H1 (cell line): ENCODE measurements at places on chromosomes 11 and 22. TPM values are rescaled to one million over a fixed set of nuclear protein-coding genes. Genes with fewer than 3 reads are reported as not detected.

- no peaks in the 10 kb centered on the region for H3K27me3 ChIP-seq
- H3K4me3 ChIP-seq, result no peak overlapping the region
- DNase-seq, result no peak
- H3K36me3 ChIP-seq, result no peaks in the 10 kb centered on the region
- H3K4me1 ChIP-seq, result peaks cover 2% of the 10 kb centered on the region
Observed at GRCh38 chr11:29963036-29963435, 53.8 kb downstream of the KCNA4 start.

GRCh38 chr11:123841174-123841573 lies 35.0 kb upstream of the OR6M1 start:
- no peaks in the 10 kb centered on the region for H3K27me3 ChIP-seq
- no peaks in the 10 kb centered on the region for H3K36me3 ChIP-seq
- no peak overlapping the region for H3K4me3 ChIP-seq
- DNase-seq, result no peak
- no peak overlapping the region for H3K27ac ChIP-seq
- H3K4me1 ChIP-seq, result no peaks in the 10 kb centered on the region

DNA sequence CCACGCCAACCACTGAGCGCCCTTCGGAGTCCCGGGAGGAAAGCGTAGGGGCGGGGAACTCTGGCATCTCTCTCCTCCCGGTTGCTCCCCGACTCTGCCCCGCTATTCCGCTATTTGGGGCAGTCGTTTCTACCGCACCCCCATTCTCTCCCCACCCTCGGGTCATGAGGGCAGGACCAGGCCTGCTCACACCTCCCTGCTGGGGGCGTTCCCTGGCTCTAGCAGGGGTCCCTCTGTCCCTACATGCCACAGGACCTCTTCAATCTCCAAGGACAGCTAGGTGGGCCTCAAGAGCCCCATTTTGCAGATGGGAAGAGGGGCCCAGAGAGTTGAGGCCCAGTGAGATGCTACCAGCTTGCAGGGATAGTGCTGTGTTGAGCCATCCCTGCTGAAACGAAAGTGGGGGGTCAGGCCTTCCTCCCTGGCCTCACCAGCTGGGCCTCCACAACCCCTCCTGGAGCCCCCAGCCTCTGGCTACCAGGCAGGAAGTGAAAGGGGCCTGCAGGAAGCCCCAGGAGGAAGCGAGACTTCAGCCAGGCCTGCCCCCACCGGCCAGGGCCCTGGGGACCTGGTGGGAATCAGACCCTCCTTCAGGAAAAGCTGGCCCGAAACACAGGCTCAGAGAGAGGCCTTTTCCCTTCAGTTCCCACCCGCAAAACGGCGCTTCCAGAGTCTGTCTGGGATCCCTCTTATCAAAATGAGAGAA lies 5.5 kb upstream of the SHISA8 start:
- H3K4me1 ChIP-seq, result no peaks in the 10 kb centered on the region
- peaks cover 30% of the 10 kb centered on the region for H3K27me3 ChIP-seq
- peak overlapping the region; percentile 22; the same call in 1 of the 2 replicates for H3K4me3 ChIP-seq
- no peaks in the 10 kb centered on the region for H3K36me3 ChIP-seq
- H3K27ac ChIP-seq, result no peak overlapping the region
- DNase-seq, result no peak

- H3K4me1 ChIP-seq, result peaks cover 4% of the 10 kb centered on the region
- H3K27ac ChIP-seq, result peak within 1 kb of the TSS; percentile 54; the same call in 1 of the 2 replicates
- peak within 1 kb of the TSS; percentile 53 for H3K4me3 ChIP-seq
- no peak for DNase-seq
Observed at GRCh38 chr11:123195188-123196059, at the start of gene CLMP. TSS of gene CLMP (minus strand) at chr11:123195248. CDS start at chr11:123194940, 308 bp downstream.

DNA sequence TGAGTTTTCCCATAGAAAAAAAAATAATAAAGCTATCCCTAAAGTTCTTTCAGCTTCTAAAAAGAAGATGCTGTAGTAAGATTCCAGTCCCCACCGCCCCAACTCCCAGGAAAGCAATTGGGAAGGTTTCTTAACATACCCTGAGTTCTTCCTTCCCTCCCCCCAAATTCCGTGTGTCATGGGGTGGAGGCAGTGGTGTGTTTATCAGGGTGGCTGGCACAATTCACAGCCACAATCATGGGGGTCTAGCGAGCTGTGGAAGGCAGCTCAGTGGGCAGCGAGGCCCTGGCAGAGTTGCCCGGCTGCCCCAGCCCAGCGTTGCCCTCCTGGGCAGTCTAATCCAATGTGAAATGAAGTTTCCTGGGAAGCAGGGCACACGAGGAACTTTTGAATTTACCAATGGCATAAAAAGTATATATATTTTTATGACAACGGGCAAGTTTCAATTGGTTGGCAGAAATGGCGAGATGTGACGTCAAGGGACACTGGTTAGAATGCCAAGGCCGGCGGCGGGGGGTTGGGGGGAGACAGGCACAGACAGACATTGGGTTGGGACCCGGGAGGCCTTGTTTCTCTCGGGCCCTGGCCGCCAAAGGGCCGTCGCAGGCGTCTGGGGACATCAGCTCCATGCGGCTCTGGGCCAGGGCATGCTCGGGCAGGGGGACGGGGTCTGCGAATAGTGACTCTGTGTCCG lies 80.7 kb upstream of the PPARA start:
- H3K4me1 ChIP-seq, result peaks cover 21% of the 10 kb centered on the region
- H3K27ac ChIP-seq, result no peak overlapping the region
- H3K27me3 ChIP-seq, result peaks cover 52% of the 10 kb centered on the region
- no peak for DNase-seq
- H3K4me3 ChIP-seq, result peak overlapping the region; percentile 47
- no peaks in the 10 kb centered on the region for H3K36me3 ChIP-seq

GRCh38 chr11:134888821-134889220 lies 476.8 kb upstream of the B3GAT1 start:
- no peaks in the 10 kb centered on the region for H3K36me3 ChIP-seq
- no peak overlapping the region for H3K4me3 ChIP-seq
- no peak for DNase-seq
- no peaks in the 10 kb centered on the region for H3K27me3 ChIP-seq
- no peaks in the 10 kb centered on the region for H3K4me1 ChIP-seq
- H3K27ac ChIP-seq, result no peak overlapping the region

- no peaks in the 10 kb centered on the region for H3K36me3 ChIP-seq
- no peak overlapping the region for H3K27ac ChIP-seq
- DNase-seq, result no peak
- no peak overlapping the region for H3K4me3 ChIP-seq
- H3K27me3 ChIP-seq, result no peaks in the 10 kb centered on the region
Observed at GRCh38 chr11:99893811-99894210, 793.3 kb upstream of the ARHGAP42 start.

DNA sequence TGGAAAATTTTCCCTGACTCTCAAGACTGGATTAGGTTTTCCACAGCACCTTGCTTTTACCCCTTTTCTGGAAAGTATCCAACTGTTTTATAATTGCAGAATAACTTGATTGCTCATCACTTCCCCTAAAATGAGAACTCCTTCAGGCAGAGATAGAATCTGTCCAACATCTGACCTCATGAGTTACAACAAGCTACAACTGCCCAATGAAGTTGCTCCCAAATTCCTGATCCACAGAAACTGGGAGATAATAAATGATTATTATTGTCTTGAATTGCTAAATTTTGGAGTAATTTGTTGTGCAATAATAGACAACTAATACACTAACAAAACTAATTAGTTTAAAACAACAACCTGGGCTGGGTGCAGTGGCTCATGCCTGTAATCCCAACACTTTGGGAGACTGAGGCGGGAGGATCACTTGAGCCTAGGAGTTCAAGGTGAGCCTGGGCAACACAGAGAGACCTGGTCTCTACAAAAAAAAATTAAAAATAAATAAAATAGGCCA lies 10.0 kb upstream of the CCDC83 start:
- H3K4me3 ChIP-seq, result no peak overlapping the region
- no peak for DNase-seq
- H3K27ac ChIP-seq, result no peak overlapping the region
- no peaks in the 10 kb centered on the region for H3K27me3 ChIP-seq

DNA sequence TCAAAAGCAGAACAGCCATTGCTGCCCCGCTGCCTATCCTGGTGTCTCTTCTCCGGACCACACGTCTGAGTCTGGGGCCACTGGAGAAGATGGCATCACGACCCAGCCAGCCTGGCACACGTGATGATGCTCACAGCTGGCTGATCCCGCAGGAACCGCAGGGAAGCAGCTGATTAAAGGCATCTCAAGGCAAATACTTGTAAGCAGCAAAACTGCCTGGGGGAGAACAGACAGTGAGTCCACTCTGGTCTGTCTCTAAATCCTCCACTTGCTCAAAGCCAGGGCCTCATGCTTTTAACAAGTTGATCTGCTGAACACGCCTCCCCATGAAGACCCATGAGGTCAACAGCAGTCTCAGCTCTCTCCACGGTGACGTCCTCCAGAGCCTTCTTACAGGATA lies 108.6 kb downstream of the BRD1 start:
- H3K27me3 ChIP-seq, result no peaks in the 10 kb centered on the region
- H3K27ac ChIP-seq, result no peak overlapping the region
- H3K36me3 ChIP-seq, result no peaks in the 10 kb centered on the region
- no peak for DNase-seq
- no peaks in the 10 kb centered on the region for H3K4me1 ChIP-seq
- no peak overlapping the region for H3K4me3 ChIP-seq

DNA sequence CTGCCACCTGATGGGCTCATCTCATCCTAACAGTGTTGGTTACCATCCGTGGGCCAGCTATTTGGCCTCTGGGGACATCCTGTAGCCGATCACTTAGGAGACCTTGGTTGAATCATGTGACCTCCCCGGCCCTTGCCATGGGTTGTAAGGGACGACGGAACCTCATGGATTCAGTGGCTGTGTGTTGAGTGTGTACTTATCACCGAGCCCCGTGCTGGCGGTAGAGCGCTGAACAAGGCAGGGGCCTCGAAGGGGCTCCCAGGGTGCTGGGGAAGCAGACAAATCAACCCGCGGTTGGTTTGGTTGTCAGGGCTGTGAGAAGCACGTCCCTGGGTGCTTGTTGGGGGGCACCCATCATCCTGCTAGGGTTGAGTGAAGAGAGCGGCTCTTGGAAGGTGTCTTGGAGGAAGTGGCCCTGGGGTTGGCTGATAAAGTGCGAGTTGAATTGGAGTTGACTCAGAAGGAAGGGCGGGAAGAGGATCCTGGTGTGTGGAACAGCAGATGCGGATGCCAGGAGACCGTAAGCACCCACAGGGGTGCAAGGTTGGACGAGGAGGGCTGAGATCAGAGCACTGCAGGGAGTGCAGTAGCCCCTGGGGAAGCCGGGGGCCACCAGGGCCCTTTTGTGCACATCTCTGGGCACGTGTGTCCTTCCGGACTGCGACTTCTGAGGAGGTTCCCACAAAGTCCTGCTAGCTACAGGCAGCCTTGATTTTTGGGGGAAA lies 53.6 kb downstream of the MPPED1 start:
- no peaks in the 10 kb centered on the region for H3K4me1 ChIP-seq
- H3K27ac ChIP-seq, result no peak overlapping the region
- H3K4me3 ChIP-seq, result no peak overlapping the region
- H3K27me3 ChIP-seq, result no peaks in the 10 kb centered on the region
- no peaks in the 10 kb centered on the region for H3K36me3 ChIP-seq

GRCh38 chr22:24699876-24700275 lies 74.6 kb downstream of the PIWIL3 start:
- H3K36me3 ChIP-seq, result no peaks in the 10 kb centered on the region
- H3K4me3 ChIP-seq, result no peak overlapping the region
- H3K27ac ChIP-seq, result no peak overlapping the region
- H3K27me3 ChIP-seq, result no peaks in the 10 kb centered on the region

- no peaks in the 10 kb centered on the region; the same call in 1 of the 2 replicates for H3K27me3 ChIP-seq
- no peaks in the 10 kb centered on the region for H3K36me3 ChIP-seq
- no peaks in the 10 kb centered on the region for H3K4me1 ChIP-seq
- H3K27ac ChIP-seq, result no peak overlapping the region
- H3K4me3 ChIP-seq, result no peak overlapping the region
Observed at GRCh38 chr11:126414615-126415014, 59.1 kb downstream of the ST3GAL4 start.

DNA sequence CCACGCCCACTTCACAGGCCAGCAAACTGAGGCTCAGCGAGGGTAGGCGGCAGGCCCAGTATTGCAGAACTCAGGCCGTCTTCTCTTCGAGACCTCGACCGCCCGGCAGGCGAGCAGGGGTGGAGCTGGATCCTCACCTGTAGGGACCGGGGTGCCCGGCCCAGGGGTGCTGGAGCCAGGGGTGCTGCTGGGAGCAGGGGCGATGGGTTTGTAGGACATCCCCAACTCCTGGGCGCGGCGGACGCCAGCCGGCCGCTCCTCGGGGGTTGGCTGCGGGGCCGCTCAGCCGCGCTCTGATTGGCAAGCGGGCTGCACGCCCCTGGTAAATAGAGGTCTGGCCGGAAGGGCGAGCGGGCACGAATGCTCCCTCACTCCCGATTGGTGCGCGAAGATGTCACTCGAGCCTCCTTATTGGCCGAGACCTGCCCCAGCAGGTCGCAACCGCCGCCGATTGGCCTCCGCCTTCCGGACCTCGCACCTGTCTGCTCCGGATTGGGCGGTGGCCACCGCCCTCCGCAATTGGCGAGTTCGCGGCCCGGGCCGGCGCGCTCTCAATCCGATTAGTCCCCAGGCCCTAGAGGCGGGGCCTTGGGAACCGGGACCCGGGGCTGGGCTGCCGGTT lies at the start of gene CDK2AP2:
Gene CDK2AP2, minus strand, starts transcription at position 299 of the 622 bp plus-strand sequence. Its CDS starts 80 bp downstream, at position 219.
- H3K36me3 ChIP-seq, result no peaks in the 10 kb centered on the region
- H3K27ac ChIP-seq, result peak within 1 kb of the TSS; percentile 88
- H3K27me3 ChIP-seq, result peaks cover 10% of the 10 kb centered on the region; the same call in 1 of the 2 replicates
- peaks cover 30% of the 10 kb centered on the region for H3K4me1 ChIP-seq
- H3K4me3 ChIP-seq, result peak within 1 kb of the TSS; percentile 89

The P2RY2 gene
- total RNA-seq, result 1.0 and 1.2 TPM in 2 replicates

The NFAM1 gene
- 0.61 and 0.73 TPM in 2 replicates for total RNA-seq

The SEPTIN5 gene
- 7.8 and 8.6 TPM in 2 replicates for total RNA-seq

The DRICH1 gene
- 0.28 TPM in 1 of 2 replicates, not detected in the other for total RNA-seq
